ENCODE measurements at places on chromosomes 6 and 20.

DNA sequence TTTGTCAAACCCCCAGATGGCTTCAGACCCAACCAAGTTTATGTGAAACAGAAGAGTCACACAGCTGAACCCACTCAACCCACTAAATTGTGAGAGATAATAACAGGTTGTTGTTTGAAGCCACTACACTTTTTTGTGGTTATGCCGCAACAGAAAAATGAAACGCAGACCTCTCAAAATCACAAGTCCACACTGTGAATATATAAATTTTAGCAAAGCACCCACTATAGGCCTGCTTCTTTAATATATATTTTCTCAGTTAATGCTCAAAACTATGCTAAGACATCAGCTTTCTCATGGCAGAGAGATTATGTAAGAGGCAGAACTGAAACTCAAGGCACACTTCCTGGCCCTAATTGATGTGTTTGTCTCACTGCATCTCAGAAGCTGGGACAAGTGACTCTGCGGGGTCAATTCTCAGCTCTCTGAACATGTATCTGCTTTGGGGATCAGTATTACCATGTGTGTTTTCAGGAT, 27.7 kb downstream of the MAP3K5 start:
- no peak for DNase-seq

DNA sequence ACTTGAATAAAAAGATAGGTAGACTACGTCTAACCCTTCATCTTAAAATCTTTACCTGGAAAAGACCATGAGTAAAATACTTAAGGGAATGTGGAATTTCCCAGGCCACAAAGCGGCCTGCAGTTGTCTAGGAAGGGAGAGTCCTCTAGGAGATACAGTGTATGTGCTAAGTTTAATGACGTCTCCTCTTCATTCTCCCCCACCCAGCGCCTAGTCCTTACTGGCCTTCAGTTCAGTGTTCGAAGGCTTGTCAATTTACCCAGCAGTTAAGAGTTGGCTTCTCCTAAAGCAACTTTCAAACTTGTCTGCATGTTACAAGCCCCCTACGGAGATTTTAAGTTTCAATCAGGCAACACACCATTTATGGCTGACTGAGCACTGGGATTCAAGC, 35.2 kb downstream of the HFE start:
- DNase-seq: no peak

GRCh38 chr20:10658876-10659632, 14.7 kb downstream of the JAG1 start:
- DNase-seq: no peak

DNA sequence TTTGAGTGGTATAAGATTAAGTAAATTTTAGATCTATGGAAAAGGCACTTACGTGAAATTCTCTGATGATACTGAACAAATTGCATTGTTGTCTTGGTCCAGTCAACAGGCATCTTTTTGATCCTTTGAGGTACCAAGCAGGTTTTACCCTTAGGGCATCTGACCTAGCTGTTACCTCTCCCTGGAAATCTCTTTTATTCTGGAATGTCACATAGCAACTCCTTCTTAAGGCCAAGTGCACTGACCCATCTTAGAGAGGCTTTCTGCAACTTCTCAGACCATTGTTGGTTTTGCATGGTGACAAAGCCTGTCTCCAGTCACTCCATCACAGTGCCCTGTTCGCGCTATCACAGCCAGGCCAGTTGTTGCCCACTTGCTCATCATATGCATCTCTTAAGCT, 42.0 kb downstream of the TPD52L1 start:
- no peak for DNase-seq

DNA sequence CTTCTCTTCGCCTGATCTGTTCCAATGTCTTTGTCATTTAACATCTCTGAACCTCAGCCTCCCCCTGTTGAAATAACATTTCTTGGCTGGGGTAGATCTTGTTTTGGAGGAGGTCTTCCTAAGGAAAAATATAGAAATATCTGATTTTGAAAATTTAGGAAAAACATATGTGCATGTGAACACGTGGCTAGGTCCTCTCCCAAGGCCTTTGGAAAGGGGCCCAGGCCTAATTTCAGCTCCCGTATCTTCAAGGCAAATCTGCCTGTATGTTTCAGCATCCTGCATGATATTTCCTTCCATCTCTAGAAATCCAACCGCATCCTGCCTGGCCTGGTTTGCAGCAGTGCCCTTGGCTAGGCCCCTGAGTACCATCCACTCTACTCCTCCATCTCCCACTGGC, 261.2 kb downstream of the PHACTR1 start:
- DNase-seq: no peak

DNA sequence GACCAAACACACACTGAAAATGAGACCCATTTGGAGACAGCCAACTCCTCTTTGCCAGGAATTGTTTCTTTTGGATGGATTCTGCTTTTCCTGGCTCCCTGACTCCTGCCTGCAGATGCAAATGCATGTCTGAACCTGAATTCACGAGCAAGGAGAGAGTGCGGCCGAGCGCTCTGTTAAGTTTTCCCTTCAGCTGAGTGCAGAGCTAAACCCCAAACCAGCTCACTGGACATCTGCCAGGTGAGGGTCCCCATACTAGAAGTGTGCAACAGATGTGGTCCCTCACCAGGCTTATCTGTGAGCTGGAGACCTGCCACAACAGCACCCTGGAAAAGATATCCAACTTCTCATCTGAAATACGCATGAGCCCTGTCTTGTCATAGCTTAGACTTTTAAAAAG, 59.0 kb downstream of the CD164 start:
- no peak for DNase-seq

- DNase-seq: no peak
Measured at GRCh38 chr6:85261271-85261670, 188.6 kb upstream of the NT5E start.
